ENCODE measurements at places on chromosomes 5 and 9.

DNA sequence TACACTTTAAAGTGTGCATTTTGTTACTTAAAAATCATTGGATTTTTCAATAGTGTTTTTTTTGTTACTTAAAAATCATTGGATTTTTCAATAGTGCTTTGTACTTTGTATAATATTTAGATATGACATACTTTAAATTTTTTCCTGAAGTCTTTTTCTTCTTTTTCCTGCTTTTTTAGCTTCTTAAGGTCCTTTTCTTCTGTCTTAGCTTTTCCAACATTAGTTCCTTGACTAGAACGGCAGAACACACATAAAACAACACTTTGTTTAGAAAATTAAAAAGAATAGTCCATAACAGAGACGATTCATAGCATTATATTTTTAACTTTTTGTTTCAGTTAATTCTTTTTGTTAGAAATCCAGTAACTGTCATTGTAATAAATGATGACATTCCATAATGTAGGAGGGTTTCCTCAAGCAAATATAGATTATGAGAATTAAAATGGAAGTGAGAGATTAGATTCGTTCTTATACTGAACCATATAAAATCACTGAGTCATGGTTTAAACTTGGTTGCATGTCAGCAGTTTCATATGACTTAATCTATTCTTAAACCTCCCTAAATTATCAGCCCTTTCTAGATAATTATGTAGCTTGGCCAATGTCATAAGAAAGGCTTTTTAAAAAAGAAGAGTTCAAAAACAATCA, 45.3 kb upstream of the RICTOR start:
- no peak for DNase-seq
- H3K27me3 ChIP-seq, result no peaks in the 10 kb centered on the region
- H3K4me1 ChIP-seq, result peaks cover 19% of the 10 kb centered on the region
- peaks cover 65% of the 10 kb centered on the region for H3K36me3 ChIP-seq
- H3K4me3 ChIP-seq, result no peak overlapping the region

GRCh38 chr5:143362664-143363227, 40.7 kb downstream of the NR3C1 start:
- H3K4me3 ChIP-seq, result no peak overlapping the region
- no peak for DNase-seq
- peaks cover 41% of the 10 kb centered on the region for H3K36me3 ChIP-seq
- H3K27ac ChIP-seq, result no peak overlapping the region
- H3K4me1 ChIP-seq, result peaks cover 47% of the 10 kb centered on the region

DNA sequence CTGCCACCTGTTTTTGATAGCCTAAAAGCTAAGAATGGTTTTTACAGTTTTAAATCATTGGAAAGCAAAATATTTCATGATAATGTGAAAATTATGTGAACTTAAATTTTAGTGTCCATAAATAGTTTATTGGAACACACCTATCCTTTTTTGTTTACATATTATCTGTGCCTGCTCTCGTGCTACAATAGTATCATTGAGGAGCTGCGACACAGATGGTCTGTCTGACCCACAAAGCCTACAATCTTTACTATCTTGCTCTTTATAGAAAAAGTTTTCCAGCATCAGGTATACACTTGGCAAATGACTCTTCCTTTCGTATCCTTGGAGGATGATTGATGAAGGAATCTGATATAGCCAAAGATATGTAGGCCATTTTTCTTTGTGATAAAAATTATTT, 40.2 kb downstream of the TTC1 start:
- peaks cover 2% of the 10 kb centered on the region for H3K4me1 ChIP-seq
- H3K27ac ChIP-seq, result no peak overlapping the region
- H3K36me3 ChIP-seq, result peaks cover 64% of the 10 kb centered on the region
- H3K4me3 ChIP-seq, result no peak overlapping the region
- no peak for DNase-seq

DNA sequence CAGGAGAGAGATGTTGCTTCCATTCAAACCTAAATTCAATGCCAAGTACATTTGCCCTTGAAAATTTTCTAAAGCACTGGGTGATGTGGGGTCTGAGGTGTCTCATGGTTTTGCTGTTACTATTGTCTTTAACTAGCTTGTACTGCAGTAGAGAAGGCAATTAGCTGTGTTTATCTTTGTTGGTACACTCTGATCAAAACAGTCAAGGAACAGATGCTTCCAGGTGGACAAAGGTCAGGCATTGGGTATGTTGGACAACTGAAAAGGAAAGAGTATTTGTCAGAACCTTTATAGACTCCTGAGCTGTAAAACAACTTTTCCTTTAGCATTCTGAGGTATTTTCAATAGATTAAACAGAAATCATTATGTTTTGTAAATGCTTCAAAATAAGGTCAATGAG, 2228.7 kb upstream of the WWC1 start:
- H3K27ac ChIP-seq, result no peak overlapping the region
- H3K4me3 ChIP-seq, result no peak overlapping the region
- no peaks in the 10 kb centered on the region for H3K27me3 ChIP-seq
- H3K4me1 ChIP-seq, result no peaks in the 10 kb centered on the region

- no peak overlapping the region for H3K4me3 ChIP-seq
- H3K27me3 ChIP-seq, result peaks cover 4% of the 10 kb centered on the region
- H3K4me1 ChIP-seq, result peaks cover 8% of the 10 kb centered on the region
- H3K27ac ChIP-seq, result no peak overlapping the region
Observed at GRCh38 chr5:17129093-17129849, 88.2 kb upstream of the BASP1 start.

- no peaks in the 10 kb centered on the region for H3K4me1 ChIP-seq
- no peaks in the 10 kb centered on the region for H3K27me3 ChIP-seq
- H3K4me3 ChIP-seq, result no peak overlapping the region
- DNase-seq, result no peak
Observed at GRCh38 chr9:116381350-116381749, 227.8 kb downstream of the PAPPA start.

DNA sequence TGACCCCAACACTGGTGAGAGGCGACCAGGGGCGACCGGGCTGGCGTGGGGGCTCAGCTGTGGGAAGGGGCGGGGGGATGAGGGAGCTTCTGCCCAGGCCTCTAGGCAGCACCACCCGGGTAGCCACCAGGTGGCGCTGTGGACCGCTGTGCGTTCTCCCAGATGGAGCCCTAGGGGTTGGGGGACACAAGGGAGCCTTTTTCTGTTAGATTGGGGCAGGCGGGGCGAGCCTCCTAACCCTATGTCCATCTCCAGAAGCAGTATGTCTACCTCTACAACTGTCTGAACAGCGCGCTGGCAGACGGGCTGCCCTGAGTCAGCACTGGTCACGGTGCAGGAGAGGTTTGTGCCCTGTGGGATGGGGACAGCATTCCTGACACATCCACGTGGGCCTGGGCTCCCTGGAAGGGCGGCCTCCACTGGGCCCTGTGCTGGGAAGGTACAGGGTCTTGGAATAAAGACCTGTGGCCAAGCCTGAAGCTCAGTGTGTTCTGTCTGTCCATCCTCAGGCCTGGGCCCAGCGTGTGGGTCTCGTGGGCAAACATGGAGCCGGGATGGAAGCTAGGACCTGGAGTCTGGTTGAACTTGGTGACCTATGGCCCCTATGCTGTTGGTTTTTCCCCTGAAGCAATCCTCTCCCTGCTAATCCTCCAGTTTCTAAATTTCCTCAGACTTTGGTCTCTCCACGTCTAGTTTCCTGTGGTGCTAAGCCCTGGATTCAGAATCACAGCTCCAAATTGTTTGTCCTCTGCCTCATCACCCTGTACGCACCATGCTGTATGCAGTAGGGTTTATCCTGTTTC, 23.1 kb upstream of the SPTLC1 start:
- peak; percentile 94 for DNase-seq
- H3K36me3 ChIP-seq, result no peaks in the 10 kb centered on the region
- peaks cover 15% of the 10 kb centered on the region for H3K4me1 ChIP-seq
- H3K4me3 ChIP-seq, result no peak overlapping the region
- peaks cover 38% of the 10 kb centered on the region for H3K27me3 ChIP-seq

GRCh38 chr5:172550996-172551395, 90.1 kb upstream of the NEURL1B start:
- no peaks in the 10 kb centered on the region for H3K36me3 ChIP-seq
- H3K27me3 ChIP-seq, result no peaks in the 10 kb centered on the region
- H3K4me3 ChIP-seq, result no peak overlapping the region
- no peaks in the 10 kb centered on the region for H3K4me1 ChIP-seq
- DNase-seq, result no peak

- H3K27me3 ChIP-seq, result no peaks in the 10 kb centered on the region
- DNase-seq, result no peak
- H3K27ac ChIP-seq, result no peak overlapping the region
- H3K36me3 ChIP-seq, result peaks cover 31% of the 10 kb centered on the region
Observed at GRCh38 chr5:72281764-72282499, 38.1 kb downstream of the MRPS27 start.

- H3K27ac ChIP-seq, result peak overlapping the region; percentile 99
- H3K4me1 ChIP-seq, result peaks cover 70% of the 10 kb centered on the region
- DNase-seq, result peak; percentile 94
- H3K27me3 ChIP-seq, result no peaks in the 10 kb centered on the region
- H3K36me3 ChIP-seq, result peaks cover 22% of the 10 kb centered on the region
Observed at GRCh38 chr5:35854248-35854647, 2.4 kb upstream of the IL7R start.

DNA sequence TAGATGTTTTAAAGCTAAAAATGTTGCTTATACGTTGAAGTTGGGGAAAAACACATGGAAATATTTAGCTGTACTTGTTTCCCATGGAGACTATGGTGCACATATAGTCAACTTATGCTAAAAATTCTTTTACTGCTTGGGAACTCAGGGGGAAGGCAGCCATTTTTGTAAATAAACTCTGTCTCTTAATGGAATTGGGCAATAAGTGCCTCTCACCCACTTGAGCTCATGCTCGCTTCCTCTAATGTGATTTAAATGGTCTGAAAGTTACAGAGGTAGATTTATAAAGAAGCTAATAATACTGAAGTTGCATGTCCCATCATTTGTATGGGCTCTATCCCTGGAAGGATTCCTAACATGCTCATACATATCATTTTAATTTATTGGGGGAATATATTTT, 523.8 kb downstream of the RASEF start:
- H3K27ac ChIP-seq, result no peak overlapping the region
- no peak for DNase-seq
- H3K27me3 ChIP-seq, result no peaks in the 10 kb centered on the region
- H3K4me3 ChIP-seq, result no peak overlapping the region
- no peaks in the 10 kb centered on the region for H3K36me3 ChIP-seq
- no peaks in the 10 kb centered on the region for H3K4me1 ChIP-seq

- no peak for DNase-seq
- H3K36me3 ChIP-seq, result peaks cover 9% of the 10 kb centered on the region
- H3K27ac ChIP-seq, result no peak overlapping the region
- no peak overlapping the region for H3K4me3 ChIP-seq
- H3K4me1 ChIP-seq, result peaks cover 3% of the 10 kb centered on the region
Observed at GRCh38 chr5:102974177-102974576, 145.8 kb downstream of the GIN1 start.

GRCh38 chr5:75951716-75952115, 131.5 kb upstream of the SV2C start:
- no peak overlapping the region for H3K4me3 ChIP-seq
- H3K27me3 ChIP-seq, result no peaks in the 10 kb centered on the region
- H3K4me1 ChIP-seq, result no peaks in the 10 kb centered on the region
- DNase-seq, result no peak
- H3K36me3 ChIP-seq, result no peaks in the 10 kb centered on the region

GRCh38 chr5:91318724-91319123, 64.4 kb downstream of the ARRDC3 start:
- peak; percentile 62 for DNase-seq
- no peak overlapping the region for H3K4me3 ChIP-seq
- H3K27ac ChIP-seq, result peak overlapping the region; percentile 45
- no peaks in the 10 kb centered on the region for H3K36me3 ChIP-seq

GRCh38 chr5:66854416-66854815, 258.2 kb downstream of the MAST4 start:
- H3K4me1 ChIP-seq, result peaks cover 31% of the 10 kb centered on the region
- H3K36me3 ChIP-seq, result peaks cover 5% of the 10 kb centered on the region
- H3K27me3 ChIP-seq, result no peaks in the 10 kb centered on the region
- no peak for DNase-seq
- H3K4me3 ChIP-seq, result no peak overlapping the region

- H3K27ac ChIP-seq, result no peak overlapping the region
- no peak for DNase-seq
- H3K27me3 ChIP-seq, result no peaks in the 10 kb centered on the region
- peaks cover 17% of the 10 kb centered on the region for H3K36me3 ChIP-seq
- H3K4me1 ChIP-seq, result no peaks in the 10 kb centered on the region
Observed at GRCh38 chr9:97445119-97445701, 33.3 kb downstream of the TDRD7 start.

DNA sequence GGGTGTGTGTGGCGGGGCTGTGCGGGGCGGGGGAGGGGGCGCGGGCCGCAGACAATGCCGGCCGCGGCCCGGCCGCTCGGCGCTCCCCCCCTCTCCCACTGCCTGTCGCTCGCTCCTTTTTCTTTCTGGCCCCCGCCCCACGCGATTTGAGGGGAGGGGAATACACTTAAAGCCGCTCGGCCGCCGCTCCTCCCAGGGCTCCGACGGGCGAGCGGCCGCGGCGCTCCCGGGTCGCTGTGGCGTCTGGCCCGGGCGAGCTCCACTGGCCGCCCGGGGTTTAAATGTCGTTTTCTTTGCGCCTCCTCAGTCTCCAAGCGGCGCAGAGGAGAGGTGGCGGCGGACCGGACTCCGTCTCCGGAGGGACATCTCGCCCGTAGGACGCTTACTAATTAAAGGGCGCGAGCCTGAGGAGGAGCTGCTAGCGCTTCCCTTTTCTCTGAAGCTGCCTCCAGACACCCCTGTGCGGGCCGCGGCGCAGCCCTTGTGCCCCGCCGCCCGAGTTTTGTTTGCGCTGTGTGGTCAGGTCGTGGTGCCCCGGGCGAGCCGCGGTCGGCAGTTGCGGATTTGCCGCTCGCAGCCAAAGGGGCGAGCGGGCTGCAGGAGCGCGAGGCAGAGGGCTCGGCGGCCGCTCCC, 1.4 kb downstream of the ZSWIM6 start:
- peaks cover 35% of the 10 kb centered on the region for H3K4me1 ChIP-seq
- peak overlapping the region; percentile 87 for H3K4me3 ChIP-seq
- DNase-seq, result peak; percentile 79
- peak overlapping the region; percentile 48 for H3K27ac ChIP-seq
- H3K36me3 ChIP-seq, result peaks cover 21% of the 10 kb centered on the region
- peaks cover 40% of the 10 kb centered on the region for H3K27me3 ChIP-seq

GRCh38 chr9:22307013-22307711, 139.5 kb upstream of the DMRTA1 start:
- H3K27me3 ChIP-seq, result peaks cover 2% of the 10 kb centered on the region
- no peak for DNase-seq
- H3K4me3 ChIP-seq, result no peak overlapping the region
- H3K27ac ChIP-seq, result no peak overlapping the region
- H3K36me3 ChIP-seq, result no peaks in the 10 kb centered on the region

- peaks cover 17% of the 10 kb centered on the region for H3K4me1 ChIP-seq
- H3K27ac ChIP-seq, result peak overlapping the region; percentile 20
- no peak overlapping the region for H3K4me3 ChIP-seq
- H3K27me3 ChIP-seq, result no peaks in the 10 kb centered on the region
- H3K36me3 ChIP-seq, result peaks cover 1% of the 10 kb centered on the region
Observed at GRCh38 chr9:76425677-76426453, 31.6 kb upstream of the RFK start.

Measured in activated CD4-positive, alpha-beta T cell treated with anti-CD3 and anti-CD28 coated beads, Interleukin-2, amount 10 ng/mL, durations not matched to agents 24 days and 14 days (primary cell).